NCI-H2081 (cell line): ENCODE measurements at places on chromosomes 1 and 21.

- no peak for DNase-seq
Observed at GRCh38 chr1:10084045-10084444, 51.3 kb downstream of the UBE4B start.

DNA sequence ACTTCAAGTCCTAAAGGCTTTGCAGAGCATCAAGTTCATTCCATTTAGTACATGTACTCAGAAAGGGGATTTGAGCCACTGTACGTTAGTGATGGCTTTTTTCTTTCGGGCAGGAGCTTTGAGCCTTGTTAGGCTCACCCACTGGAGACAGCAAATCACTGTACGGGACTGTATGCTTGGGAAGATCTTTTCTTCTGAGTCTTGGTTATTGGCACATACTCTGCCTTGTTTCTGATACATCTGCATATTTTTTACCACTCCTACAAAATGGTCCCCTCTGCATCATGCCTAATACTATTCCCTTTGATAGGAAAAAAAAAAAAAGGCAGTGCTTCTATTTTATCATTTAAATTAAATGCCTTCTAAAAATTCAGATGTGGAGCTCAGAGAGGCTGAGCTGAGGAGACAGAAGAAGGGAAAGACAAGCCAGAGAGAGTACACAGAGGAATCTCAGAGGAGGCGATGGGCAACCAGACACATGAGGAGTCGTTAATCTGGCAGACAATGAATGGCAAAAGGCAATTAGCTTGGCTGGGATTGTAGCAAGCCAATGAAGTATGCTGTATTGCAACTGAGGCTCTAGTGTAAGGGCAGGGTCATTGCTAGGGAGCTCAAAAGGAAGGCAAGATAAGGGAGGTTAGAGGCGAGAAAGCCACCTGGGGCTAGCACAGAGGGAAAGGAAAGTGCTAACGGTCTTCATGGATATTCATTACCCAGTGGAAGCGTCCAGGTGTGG lies 39.4 kb downstream of the PHC2 start:
- DNase-seq = no peak

DNA sequence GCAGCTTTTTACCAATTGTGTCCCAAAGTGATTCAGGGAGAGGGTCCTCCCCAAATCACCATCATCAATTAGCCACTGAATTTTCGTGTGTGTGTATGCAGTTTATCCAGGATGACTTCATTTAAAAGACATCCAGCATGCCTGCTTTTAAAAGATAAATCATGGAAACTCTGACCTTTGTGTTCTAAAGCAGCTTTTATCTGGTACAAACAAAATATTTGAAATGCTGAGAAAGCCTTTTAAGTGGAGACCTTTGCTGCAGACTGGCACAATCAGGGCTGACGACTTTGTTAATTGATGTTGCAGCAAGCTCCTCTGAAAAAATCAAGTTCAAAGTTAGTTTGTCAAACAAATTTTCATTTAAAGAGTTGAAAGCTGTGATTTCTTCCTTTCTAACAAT lies 104.7 kb downstream of the PCP4 start:
- DNase-seq = no peak

DNA sequence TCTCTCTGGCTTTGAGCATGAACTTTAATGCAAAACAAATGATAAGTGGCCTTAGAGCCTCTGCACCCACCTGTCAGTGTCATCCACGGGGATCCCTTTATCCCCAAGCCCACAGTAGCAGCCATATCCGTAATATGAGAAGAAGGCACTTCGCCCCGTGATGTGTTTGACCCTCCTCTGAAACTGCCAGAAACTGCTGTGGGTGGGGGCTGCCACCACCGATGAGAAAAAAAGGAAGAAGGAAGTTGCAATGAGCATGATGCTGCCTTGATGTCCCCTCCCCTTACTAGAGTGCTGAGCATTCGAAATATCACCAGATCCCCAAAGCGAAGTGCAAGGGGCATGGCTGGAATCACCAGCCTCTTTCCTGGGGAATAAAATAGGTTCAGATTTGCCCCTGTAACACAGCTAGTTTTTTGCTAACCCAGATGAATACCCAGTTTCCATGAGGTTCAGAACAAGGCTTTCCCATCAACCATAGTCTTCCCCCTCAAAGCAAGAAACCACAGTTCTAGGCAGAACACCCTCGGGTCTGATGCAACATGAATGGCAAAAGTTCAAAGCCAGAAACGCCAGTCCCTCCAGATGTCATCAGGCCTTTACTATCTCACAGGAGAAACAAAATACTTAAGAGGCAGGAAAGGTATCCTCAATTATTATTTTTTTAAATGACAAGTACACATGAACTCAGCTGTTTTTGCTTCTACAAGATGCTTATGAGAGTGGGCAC lies 10.8 kb upstream of the UBXN10 start:
- no peak for DNase-seq

GRCh38 chr1:71919811-71920509 lies 362.4 kb downstream of the NEGR1 start:
- DNase-seq = peak; percentile 19

DNA sequence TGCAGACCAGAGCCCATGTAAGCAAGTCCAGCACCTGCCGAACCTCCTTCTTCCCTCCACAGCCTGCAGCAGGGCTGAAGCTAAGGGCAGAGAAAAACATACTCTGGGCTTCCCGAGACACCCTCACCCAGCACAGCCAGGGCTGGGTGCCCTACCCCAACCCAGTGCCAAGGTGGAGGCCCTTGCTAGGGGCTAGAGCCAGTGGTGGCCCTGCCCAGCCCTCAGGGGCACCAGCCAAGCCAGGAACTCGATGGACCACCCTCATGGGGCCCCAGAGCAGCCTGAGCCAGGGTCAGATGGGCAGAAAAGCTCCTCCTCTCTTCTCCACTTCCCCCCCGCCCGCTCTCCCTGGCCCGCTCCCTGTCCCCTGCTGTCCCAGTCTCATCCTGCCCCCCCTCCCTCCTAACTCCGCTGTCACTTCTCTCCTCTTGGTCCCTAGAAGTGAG lies 15.9 kb downstream of the TNFRSF25 start:
- no peak for DNase-seq

DNA sequence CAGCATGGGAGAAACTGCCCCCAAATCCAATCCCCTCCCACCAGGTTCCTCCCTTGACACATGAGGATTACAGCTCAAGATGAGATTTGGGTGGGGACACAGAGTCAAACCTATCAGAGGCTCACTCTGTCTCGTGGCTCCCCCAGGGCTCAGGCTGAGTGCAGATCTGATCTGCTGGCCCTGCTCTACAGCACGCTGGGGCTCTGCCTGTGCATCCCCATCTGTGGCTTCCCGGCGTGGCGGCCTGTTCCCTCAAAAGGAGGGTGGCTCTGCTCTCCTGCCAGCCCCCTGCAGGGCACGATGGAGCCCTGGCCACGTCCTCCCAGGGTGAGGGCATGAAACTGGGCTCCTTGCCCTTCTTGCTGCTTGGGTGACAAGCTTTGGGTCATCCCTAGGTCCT lies 19.8 kb upstream of the SMYD3 start:
- no peak for DNase-seq

GRCh38 chr1:220924331-220924970 lies 45.2 kb downstream of the HLX start:
- no peak for DNase-seq

GRCh38 chr21:29152916-29153315 lies 22.5 kb downstream of the MAP3K7CL start:
- DNase-seq = no peak

DNA sequence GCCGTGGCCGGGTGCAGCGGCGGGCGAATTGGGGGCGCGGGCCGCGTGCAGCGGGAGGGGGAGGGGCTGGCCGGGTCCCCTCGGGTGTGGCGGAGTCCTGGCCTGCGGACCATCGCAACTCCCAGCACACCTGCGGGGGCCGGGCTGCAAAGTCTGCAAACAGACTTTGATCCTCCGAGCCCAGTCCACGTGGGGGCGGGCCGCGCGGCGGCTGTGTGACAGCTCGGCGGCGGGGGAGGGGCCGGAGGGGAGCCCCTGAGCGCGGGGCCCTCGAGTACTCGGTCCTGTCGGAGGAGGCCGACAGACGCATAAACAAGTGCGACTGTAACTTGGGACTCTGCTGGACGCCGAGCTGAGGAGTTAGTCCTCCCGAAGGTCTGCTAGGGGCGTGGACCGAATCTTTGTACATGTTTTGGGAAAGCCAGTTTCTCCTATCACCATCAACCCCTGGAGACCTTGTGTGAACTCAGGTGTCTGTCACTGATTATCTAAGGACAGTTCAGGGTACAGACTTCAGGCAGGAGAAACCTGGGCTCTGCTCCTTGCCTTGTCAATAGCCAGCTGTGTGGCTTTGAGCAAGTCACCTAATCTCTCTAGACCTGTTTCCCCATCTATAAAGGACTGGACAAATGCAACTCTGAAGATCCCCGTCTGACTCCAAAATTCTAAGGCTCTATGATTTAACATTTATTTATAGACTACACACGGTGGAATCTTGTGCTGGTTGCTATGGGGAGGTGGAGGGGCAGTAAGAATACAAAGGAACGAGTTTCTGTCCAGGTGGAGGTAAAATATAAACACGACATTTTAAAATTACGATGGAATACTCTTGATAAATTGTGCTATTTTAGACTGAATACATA lies 710 bp upstream of the SLC30A1 start:
- DNase-seq = peak; percentile 77

- no peak for DNase-seq
Observed at GRCh38 chr1:112636056-112636455, 16.4 kb downstream of the CAPZA1 start.

- DNase-seq = no peak
Observed at GRCh38 chr1:36349241-36349671, 25.8 kb upstream of the EVA1B start.

DNA sequence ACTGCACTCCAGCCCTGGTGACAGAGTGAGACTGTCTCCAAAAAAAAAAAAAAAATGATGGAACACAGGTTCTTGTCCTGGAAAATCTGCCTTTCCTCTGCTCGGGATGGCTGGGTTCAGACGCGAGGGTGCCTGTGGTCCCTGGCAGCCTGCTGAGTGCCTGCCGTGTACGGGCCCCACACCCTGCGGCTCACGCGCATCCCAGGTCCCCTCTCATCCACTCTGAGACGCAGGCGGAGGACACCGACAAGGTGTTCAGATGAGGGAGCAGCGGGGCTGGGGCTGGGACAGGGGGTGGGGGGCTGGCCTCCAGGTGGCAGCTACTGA lies 4.3 kb upstream of the ANKRD65 start:
- no peak for DNase-seq

- DNase-seq = no peak
Observed at GRCh38 chr1:170407138-170407537, 124.8 kb upstream of the GORAB start.
